ENCODE measurements at places on chromosomes 12 and 14.
A peak's percentile ranks its signal among the peaks of the same experiment; 100 is the strongest.

GRCh38 chr12:91380631-91381030, 198.0 kb upstream of the DCN start:
- DNase-seq = no peak

DNA sequence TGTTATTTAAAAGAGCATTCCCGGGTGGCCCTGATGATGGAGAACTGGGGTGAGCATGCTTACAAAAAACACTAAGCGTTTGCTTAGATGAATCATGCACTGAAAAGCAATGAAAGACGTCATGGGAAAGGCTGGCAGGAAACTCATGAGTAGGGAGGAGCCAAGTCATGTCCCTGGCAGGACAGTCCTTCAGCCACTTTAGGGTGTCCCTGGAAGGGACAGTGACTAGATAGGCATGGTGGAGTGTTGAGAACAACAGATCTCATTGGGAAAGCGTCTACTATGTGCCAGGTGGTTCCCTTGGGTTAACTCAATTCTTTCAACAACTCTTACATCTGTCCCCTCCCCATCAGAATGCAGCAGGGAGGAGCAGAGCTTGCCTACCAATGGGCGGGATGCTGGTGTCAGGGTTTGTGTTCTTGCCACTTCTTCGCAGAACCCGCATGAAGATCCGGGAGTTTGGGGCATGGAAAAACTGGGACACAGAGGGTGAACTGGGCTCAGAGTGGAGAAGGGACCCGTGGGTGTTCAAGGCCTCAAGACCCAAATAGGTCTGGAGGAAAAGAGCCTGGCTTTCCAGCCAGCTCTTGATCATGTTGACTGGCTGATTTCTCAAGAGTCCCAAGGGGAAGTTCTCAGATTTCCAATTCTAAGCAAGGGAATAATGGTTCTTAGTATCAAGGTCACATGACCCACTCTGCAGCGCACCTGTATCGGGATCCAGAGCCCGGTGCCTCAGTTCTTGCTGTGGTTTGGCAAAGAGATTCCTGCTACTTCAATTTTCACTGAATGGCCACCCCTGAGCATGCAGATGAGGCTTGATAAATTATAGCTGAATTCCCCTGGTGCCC, 653.9 kb upstream of the TBX3 start:
- no peak for DNase-seq

GRCh38 chr12:19332196-19332595, 107.1 kb upstream of the AEBP2 start:
- DNase-seq = no peak

DNA sequence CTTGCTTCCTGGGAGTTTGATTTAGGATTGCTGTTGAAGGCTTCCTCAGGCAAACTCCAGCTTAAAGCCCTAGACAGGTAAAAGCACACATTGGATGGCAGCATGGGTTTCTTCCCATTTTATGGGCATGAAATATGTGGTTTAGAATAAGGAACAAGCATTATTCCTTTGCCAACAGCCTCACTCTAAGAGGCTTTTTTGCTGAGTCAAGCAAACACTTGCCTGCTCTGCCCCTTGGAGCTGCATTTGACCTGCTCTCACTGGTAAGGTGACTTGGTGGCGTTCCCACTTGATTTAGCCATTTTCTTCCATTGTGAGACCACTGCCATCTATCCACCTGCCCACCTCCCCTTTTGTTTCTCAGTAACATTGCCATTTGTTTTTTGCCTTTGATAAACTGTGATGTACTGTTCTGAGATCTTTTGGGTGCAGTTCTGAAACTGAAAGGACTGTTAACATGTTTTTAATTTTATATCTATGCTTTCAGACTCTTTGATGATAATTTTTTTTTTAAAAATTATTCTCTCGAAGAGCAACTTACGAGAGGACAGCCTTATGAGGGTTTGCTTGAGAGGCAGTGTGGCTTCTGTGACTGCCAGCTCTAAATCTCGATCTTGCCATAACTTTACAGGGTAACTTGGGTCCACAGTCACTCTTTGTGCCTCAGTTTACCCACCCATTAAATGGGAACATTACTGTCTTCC, 92.6 kb downstream of the GALNT8 start:
- DNase-seq = no peak

GRCh38 chr12:132614861-132615578, 3.6 kb upstream of the P2RX2 start:
- DNase-seq = peak; percentile 59

- no peak for DNase-seq
Measured at GRCh38 chr12:101806265-101806664, 24.5 kb downstream of the GNPTAB start.

GRCh38 chr14:88829685-88830302, 5.3 kb downstream of the TTC8 start:
- DNase-seq = no peak

Data from stimulated activated CD4-positive, alpha-beta T cell treated with anti-CD3 and anti-CD28 coated beads, TNF-alpha, amount 100 ng/mL, for 1 hour (primary cell).